Inflammatory macrophage (primary cell): ENCODE measurements at places on chromosomes 7 and 10.

DNA sequence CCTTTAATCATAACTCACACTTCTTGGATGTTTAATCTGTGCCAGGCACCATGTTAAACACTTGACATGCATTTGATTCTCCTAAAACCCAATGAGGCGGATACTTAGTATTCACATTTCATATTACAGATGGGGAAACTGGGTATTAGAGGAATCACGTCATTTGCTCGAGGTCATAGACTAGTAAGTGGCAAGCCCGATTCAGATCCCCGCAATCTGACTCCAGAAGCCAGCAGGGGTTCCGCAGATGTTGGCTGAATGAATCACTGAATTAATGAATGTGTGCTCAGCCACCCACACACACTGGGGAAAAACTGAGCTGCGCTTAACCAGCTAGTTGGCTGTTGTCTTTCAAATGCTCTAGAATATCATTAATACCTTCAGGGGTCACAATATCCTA is 22.5 kb upstream of the ENO4 start:
- no peak for DNase-seq

DNA sequence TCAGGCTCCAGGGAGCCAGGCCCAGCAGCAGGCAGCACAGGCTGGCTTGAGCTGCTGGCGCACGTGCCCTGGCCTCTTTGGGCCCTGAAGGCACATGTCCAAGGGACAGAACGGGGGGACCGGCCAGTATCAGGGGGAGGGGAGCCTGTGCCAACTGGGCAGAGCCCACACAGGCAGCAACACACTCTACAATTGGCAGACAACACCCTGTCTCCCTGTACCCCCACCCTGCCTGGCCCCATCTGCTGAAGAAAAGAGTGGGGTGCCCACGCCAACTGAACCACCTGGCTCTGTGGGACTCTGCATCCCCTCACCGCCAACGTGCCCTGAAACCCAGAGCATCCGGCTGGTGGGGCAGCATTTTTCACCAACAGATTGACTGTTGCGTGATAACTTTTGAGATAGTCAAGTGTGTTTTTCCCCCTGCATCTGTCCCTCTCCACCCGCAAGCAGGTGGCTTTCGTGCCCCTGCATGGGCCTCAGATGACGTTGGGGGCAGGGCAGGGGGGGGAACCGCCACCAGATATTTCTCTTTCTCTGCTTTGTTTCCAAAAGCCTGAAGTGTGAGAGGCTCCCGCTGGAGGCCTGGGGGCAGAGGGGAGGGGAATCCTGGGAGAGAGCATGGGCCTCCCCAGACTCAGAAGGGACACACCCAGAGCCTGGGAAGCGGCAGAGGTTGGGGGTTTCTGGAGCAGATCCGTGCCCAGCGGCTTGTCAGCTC is 21.8 kb downstream of the SLIT1 start:
- no peak for DNase-seq

GRCh38 chr10:69912589-69912988 is 110.9 kb downstream of the COL13A1 start:
- no peak for DNase-seq

DNA sequence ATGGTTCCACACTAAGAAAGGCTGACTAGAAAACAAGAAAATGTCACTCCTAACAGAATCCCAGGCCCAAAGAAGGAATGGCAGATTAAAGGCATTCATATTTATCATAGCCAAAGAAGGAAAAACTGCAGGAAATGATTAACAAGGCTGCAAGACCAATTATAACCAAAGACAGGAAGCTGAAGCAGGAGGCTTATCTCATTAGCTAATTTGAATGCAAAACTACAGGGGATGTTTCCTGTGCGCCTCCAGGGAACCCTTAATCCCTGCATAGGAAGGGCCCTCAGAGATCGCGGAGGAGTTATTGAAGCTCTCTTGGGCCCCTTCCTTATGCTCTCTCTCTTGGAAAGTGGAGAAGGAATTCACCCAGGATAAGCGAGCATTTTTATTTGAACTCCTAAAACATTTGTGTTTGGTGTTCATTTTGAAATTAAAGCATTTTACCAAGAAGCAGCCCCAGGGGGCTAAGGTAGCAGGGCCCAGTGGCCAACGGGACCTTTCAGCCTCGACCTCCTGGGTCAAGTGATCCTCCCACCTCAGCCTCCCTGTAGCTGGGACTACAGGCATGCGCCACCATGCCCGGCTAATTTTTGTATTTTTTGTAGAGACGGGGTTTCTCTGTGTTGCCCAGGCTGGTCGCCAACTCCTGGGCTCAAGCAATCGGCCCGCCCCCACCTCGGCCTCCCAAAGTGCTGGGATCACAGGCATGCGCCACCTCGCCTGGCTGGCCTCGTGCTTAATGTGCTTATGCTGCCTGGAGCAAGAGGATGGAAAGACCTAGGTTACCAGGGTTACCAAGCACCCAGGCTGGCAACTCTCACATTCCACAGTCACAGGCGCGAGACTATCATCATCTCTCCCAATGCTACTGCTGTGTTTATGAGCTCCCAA is 24.1 kb upstream of the PROSER2 start:
- no peak for DNase-seq

DNA sequence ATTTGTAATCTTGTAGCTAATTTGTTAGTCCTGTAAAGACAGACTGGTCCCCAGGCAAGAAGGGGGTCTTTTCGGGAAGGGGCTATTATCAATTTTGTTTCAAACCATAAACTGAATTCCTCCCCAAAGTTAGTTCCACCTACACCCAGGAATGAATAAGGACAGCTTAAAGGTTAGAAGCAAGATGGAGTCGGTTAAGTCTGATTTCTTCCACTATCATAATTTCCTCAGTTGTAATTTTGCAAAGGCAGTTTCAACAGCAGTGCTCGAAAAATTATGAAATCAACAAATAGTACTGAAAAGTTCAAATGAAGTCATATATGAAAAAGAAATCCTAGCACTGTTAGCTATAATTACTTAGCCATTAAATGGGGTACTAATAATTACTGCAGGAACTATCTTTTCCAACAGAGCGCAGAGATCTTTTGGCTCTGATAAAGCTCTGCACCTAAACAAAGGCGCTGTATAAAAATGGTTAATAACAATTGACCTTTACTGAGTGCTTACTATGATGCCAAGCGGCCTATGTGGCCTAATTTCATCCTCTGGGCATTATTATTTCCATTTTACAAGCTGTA is 756 bp upstream of the SEC24C start:
- no peak for DNase-seq

DNA sequence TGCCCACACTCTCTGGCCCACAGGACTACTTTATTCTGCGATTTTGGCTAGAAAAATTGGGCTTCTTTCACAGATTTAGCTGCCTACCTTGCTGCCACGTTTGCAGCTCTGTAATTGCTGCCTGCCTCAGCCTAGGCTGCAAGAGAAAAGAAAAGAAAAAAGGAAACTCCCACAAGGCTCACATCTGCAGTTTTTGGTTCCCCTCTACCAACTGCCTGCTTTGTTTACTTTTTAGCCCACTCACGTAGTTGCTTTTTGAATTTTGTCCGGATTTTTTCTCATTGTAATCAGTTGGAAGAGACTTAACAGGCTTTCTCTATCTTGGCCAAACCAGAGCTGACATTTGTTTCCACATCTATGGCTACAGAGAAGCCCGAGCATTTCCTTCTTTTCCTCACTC is 24.3 kb downstream of the SUN3 start:
- DNase-seq, result peak; percentile 7

GRCh38 chr7:41885078-41885477 is 182.2 kb upstream of the INHBA start:
- no peak for DNase-seq
